ENCODE measurements at places on chromosomes 16 and 17.

GRCh38 chr16:86089991-86090390 lies 191.0 kb downstream of the IRF8 start:
- no peak for DNase-seq

- peak; percentile 91 for DNase-seq
These were observed 593 bp upstream of the HEXIM1 start for GRCh38 chr17:45147581-45148182.

DNA sequence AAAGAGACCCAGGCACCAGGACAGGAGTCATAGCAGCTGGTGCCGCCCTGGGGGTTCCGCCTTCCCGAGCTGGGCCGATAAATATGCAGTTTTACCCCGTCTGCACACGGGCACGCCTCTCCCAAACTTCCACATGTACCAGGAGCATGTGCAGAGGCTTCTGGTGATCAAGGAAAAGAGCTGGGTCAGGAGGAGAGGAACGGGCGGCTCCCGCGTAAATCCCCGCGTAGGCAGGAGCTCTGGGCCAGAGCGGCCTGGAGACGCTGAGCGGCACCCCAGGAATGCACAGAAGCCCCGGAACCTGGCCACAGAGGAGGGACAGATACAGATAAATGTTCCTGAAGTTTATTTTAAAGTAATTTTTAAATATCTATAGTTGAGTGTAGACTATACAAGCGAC lies 46.6 kb upstream of the METRNL start:
- DNase-seq, result no peak

DNA sequence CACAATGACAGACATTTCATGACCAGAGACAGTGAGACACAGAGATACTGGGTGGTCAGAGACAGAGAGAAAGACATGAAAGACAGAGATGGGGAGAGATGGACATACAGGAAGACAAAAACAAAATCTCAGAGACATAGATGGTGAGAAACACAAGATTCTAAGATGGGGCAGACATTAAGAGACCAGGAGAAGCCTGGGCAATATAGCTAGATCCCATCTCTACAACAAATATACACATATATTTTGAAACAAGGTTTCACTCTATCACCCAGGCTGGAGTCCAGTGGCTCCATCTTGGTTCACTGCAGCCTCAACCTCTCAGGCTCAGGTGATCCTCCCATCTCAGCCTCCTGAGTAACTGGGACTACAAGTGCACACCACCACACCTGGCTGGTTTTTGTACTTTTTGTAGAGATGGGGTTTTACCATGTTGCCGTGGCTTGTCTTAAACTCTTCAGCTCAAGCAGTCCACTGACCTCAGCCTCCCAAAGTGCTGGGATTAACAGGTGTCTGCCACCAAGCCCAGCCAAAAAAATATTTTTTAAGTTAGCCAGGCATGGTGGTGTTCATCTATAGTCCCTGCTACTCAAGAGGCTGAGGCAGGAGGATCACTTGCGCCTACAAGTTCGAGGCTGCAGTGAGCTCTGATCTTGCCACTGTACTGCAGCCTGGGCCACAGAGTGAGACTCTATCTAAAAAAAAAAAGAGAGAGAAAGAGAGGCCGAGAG lies 2.1 kb downstream of the SEPTIN1 start:
- no peak for DNase-seq

DNA sequence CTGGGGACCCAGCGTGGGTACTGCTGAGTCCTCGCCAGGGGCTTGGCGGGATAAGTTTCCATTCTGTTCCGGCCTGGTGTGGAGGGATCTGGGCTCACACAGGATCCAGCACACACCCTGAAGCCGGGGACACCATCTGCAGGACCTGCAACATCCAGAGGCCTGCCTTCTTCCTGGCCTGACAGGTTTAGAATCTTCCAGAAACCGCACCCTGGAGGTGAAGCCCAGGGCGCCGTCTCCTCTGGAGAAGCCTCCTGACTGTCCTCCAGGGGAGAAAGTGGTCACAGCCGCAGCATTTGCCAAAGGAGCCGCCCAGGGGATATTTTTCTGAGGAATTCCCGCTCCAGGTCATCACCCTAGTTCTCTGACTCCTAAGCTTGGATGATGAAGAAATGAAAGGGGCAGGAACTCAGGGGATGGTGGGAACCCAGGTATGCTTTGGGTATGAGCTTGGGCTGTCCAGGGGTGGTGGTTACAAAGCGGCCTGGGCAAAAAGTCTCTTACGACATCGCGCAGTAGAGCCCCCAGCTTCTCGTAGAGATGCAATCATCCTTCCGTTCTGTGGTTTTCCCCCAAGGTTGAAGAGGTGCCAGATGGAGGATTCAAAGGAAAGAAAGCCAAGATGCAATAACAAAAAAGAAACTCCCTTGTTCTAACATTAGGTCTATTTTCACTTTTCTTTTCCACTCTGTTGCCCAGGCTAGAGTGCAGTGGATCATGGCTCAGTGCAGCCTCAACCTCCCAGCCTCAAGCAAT lies 9.1 kb upstream of the CRISPLD2 start:
- peak; percentile 54 for DNase-seq

DNA sequence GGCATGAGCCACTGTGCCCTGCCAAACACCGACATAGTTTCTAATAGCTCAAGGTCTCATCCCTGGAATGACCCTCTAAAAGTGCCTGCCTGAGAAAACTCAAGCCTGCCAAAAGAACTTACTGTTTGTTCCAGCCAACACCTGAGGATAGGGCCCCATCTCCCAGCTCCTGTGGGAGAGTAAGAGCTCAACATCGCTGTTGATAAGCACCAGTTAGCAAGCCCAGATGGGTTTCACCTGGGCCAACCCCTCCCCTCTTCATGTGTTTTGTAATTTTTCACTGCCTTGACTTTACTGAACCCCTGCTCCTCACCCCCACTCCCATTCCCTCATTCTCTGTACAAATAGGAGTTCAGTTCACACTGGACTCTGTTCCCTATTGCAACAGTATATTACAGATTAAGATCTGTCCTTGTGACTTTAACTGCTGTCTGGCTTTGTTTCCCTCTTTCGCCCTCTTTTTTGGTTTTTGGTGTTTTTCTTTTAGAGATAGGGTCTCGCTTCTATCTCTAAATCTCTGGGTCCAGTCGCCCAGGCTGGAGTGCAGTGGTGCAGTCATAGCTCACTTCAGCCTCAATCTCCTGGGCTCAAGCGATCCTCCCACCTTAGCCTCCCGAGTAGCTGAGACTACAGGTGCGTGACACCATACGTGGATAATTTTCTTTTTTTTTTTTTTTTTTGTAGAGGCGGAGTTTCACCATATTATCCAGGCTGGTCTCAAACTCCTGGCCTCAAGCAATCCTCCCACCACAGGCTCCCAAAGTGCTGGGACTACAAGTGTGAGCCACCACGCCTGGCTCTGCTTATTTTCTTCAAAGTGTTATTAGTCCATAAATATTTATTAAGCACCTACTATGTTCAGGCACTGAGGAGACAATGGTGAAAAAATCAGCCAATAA lies 12.3 kb downstream of the NUPR1 start:
- no peak for DNase-seq

DNA sequence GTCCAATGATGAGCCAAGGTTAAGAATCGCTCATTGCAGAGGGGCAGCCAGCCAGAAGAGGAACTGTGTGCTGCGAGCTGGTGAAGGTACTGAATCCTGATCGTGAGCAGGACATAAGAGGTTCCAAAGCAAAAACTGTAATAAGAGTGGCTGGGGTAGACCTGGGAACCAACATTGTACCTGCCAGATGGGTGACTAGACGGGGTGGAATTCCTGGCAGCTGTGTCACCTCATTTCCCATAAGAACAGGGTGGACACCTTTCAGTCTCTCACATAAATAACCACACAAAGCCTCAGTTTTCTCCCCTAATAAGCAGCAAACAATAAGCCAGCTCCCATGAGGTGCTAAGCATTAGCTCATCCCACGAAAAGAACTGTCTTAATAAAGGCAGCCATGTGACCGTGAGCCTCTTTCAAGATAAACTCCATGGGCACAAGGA lies 290.3 kb downstream of the SOX9 start:
- DNase-seq, result no peak

DNA sequence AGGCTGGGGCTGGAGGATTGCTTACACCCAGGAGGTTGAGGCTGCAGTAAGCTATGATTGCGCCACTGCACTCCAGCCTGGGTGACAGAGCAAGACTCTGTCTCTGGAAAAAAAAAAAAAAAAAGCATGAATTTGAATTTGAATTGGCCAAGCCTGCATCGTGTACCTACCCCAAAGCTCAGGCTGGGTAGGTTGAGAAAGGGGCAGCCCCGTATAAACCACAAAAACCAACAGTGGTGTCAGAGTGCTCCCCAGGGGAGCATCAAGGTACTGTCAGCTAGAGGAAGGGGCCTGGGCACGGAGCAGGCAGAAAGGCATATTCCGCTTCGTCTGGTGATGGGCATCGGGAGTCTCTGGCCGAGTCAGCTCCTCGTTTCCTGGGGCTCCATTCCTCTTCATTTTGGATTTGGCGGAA lies 40.9 kb downstream of the RAP1GAP2 start:
- no peak for DNase-seq

DNA sequence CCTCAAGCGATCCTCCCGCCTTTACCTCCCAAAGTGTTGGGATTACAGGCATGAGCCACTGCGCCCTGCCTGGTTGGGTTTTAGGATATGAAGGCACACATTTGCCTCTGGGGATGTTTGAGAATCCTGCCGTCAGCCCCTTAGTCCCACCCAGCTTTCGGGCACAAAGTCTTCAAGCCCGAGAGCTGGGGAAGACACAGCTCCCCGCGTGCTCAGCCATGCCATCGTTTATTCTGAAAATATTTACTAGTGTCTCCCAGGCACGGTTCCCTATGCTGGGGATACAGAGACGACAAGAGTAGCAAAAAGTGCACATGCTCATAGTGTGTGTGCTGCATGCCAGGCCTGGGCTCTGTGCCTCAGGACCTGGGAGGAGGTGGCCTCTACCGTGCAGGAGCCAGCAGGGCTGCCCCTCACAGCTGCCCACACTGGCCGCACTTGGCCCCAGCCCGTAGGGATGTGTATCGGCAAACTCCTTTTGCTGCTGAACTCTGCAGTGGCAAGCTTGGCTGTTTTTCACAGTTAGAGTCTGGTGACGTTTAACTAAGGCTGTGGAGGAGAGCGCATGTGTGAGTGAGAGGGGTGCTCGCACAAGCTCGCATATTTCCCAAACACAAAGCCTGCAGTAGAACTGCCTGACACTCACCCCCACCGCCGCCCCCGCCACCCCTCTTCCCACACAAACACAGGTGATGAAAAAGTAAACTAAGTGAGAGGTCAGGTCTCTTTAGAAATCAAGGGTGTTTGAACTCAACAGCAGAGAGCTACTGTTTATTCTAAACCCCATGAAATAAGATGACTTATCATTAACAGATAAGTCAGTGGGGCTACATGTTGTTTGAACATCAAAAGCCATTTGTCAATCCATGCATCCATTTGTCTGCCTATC lies 266.4 kb downstream of the MRTFB start:
- DNase-seq, result no peak

DNA sequence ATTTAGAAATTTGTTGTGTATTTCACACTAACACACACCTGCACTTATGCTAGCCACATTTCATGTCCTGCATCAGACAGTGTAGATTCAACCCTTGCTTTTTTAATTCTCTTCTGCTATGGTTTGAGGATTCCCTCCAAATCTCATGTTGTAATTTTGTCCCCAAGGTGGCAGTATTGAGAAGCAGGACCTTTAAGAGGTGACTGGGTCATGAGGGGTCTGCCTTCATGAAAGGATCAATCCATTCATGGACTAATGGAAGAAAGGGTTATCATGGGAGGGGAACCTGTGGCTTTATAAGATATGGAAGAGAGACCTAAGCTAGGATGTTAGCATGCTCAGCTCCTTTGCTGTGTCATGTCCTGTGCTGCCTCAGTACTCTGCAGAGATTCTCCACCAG lies 1032.2 kb downstream of the CDH11 start:
- no peak for DNase-seq

- no peak for DNase-seq
These were observed 23.7 kb downstream of the ITPRIPL2 start for GRCh38 chr16:19137201-19138128.

GRCh38 chr17:62648956-62649294 lies 21.5 kb downstream of the MRC2 start:
- no peak for DNase-seq

- DNase-seq, result no peak
These were observed 389 bp downstream of the DUS1L start for GRCh38 chr17:82065193-82065637.

GRCh38 chr17:78854508-78854907 lies 13.9 kb upstream of the USP36 start:
- DNase-seq, result no peak

DNA sequence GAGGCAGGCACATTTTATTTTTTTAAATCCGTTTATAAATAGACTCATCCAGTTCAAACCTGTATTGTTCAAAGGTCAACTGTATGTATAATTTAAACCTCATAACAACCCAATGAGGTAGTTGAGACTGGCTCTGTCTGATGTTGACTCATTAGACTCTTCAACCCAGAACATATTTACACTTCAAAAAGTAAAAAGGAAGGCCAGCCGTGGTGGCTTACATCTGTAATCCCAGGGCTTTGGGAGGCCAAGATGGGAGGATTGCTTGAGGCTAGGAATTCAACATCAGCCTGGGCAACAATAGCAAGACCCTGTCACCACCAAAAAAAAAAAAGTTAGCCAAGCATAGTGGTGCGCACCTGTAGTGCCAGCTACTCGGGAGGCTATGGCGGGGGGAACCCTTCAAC lies 32.5 kb upstream of the DHRS7B start:
- DNase-seq, result no peak

DNA sequence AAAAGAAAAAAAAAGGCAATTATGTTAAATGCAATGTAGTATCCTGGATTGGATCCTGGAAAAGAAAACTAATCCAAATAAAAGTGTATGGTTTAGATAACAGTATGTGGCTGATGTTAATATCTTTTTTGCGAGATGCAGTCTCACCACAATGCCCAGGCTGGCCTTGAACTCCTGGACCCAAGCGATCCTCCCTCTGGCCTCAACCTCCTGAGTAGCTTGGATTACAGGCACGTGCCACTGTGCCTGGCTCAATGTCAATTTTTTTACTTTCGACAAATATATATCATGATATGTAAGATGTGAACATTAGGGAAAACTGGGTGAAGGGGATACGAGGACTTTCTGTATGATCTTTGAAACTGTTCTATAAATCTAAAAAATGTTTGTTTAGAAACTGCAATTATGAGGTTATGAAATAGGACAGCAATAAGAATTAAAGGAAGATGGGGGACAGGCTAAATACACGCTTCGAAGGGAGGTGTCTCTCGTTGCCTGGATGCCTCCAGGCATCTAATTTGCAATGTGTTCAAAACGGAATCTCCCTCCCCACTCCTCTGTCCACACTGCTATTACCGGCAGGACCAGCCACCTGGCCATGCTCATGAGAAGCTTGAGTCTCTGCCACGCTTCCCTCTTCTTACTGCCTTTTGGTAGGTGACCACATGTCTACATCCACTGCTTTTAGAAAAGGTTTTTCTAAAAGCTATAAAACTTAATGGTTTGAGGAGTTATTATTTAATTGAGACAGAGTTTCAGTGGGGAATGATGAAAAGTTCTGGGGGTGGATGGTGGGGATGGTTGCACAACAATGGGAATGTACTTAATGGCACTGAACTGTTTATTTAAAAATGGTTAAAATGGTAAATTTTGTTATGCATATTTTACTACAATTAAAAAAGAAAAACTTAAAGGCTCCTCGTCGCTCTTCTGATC lies 15.2 kb downstream of the UBE2O start:
- no peak for DNase-seq

GRCh38 chr17:72754513-72754912 lies 338.0 kb downstream of the SLC39A11 start:
- no peak for DNase-seq

- no peak for DNase-seq
These were observed 398.7 kb downstream of the XYLT1 start for GRCh38 chr16:17072104-17072503.

All from left forelimb (tissue), 1 donor.